ENCODE measurements at places on chromosomes 13 and 19. TPM values are rescaled to one million over a fixed set of nuclear protein-coding genes. Genes with fewer than 3 reads are reported as not detected.

- no peaks in the 10 kb centered on the region for H3K4me1 ChIP-seq
- H3K4me3 ChIP-seq, result no peak overlapping the region
- no peak overlapping the region for H3K27ac ChIP-seq
- DNase-seq, result no peak
- no peaks in the 10 kb centered on the region for H3K36me3 ChIP-seq
Observed at GRCh38 chr13:67438465-67438864, 208.3 kb upstream of the PCDH9 start.

- no peak overlapping the region for H3K27ac ChIP-seq
- H3K4me1 ChIP-seq, result peaks cover 2% of the 10 kb centered on the region
- no peaks in the 10 kb centered on the region for H3K27me3 ChIP-seq
- H3K36me3 ChIP-seq, result no peaks in the 10 kb centered on the region
Observed at GRCh38 chr19:48135411-48135810, 24.8 kb upstream of the PLA2G4C start.

Gene ZNF583
- polyA plus RNA-seq, result 3.3 TPM

DNA sequence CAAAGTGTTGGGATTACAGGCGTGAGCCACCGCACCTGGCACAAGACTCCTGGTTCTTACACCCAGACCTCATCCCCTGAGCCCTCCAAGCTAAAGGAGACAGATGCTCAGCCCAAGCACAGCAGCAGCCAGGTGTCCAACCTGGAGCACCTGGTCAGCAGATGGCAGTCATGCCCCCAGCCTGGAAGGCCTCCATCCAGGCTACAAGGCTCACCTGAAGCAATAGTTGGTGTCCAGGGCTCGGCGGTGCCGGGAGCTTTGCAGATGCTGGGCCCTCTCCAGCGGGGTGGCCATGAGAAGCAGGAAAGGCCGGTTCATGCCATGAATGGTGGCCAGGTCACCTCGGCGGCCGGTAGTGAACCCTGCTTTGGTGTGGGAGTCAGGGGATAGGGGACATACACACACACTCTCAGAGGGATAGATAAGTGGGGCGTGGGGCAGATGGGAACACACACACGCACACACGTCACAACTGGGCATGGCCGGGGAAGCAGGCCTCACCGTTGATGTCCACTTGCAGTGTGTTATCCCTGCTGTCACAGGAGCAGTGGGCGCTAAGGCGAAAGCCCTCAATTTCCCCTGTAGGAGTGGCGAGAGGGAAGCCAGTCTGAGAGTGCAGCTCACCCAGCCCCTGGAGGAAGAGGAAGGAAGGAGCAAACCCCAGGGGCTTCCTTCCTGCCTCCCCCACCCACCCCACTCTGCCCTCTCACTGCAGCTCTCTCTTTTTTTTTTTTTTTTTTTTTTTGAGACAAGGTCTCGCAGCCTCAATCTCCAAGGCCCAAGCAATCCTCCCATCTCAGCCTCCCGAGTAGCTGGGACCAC, 11.8 kb downstream of the TGFB1 start:
- peaks cover 10% of the 10 kb centered on the region for H3K36me3 ChIP-seq
- H3K27ac ChIP-seq, result no peak overlapping the region
- no peak for DNase-seq
- no peak overlapping the region for H3K4me3 ChIP-seq
- no peaks in the 10 kb centered on the region for H3K4me1 ChIP-seq
- H3K27me3 ChIP-seq, result no peaks in the 10 kb centered on the region

Gene GJB2
- 604 TPM for polyA plus RNA-seq

Gene C19orf73
- polyA plus RNA-seq, result 0.54 TPM

DNA sequence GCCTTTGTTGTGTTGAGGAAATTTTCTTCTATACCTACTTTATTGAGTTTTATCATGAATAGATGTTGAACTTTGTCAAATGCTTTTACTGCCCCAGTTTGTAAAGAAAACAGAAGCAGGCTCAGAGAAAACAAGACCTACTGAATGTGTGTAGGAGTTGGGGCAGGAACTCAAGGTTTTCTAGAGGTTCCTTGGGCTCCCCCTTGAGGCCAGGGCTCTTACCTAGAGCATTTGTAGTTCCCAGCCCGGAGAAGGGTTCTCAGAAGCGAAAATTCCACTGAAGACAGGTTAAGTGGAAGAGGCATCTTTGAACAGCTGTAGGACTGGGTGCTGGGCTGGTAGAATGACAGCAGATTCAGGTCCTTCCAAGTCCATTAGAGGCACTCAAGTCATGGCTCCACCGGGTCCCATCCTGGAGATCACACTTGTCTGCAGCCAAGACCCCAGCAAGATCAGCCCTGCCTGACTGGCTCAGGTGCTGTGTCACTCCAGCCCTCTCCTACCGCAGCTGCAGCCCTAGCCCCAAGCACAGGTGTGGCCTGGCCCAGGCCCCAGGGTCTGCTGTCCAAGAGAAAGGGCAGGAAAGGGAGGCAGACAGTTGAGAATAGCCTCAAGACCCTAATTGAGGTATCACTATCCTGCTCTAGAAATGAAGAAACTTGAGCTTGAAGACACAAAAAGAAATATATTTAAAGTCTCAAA, 425.5 kb downstream of the PCDH20 start:
- DNase-seq, result no peak
- no peak overlapping the region for H3K27ac ChIP-seq
- no peaks in the 10 kb centered on the region for H3K36me3 ChIP-seq

Data from keratinocyte (primary cell).